ENCODE measurements at places on chromosomes 2 and 18.

GRCh38 chr2:226792155-226792881 lies 7.3 kb downstream of the IRS1 start:
- no peak for DNase-seq

DNA sequence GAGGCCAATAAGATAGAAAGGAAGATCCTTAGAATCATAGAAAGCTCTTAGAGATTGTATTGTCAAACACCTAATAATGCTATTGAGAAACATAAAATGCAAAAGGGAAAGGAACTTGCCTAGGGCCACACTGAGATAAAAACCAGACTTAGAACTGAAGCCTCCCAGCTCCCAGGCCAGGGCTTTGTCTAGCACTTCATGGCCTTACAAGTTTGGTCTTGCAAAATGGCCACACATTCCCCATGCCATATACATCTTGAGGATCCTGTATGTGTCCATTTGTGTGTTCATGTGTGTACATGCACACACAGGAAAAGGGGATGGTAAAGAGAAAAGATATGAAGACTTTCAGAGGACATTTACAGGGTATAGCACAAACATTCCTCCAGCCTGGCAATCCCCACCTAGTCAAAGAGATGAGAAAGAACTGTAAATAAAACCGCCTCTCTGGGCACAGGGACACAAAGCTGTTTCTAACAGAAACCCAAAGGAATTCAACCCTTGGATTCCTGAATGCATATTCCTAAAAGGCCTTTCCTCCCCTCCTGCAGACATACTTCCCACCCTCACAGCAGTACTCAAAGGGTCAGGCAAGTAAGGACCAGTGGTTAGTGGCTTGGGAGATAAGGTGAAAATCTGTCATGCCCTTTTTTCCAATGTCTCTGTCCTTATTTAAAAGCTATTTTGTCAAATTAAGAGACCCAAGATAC lies 99.7 kb upstream of the KLHL29 start:
- DNase-seq, result no peak

DNA sequence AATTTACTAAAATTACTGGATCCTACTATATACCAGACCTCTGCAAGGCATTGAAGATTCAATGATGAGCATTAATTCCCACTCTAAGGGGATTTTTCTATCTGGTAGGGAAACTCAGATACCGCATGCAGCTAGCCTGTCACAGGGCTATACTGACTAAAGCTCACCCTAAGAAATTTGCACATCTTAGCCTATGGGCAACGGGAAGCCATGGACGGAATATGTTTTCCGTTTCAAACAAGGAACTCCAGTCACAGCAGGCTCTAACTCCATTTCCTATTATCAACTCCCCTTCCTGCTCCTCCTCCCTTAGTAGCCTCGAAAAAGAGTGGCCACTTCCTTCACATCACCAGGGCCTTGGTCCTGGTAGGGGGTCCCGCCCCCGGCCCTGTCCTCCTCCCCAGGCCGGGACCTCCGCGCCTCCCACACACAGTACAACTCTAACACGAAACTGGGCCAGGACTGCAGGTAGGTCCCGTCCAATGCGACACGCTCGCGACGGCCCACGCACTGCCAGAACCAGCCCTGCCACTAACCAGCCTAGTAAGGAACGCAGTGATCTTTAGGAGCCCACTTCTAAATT lies 659 bp upstream of the COX5B start:
- DNase-seq, result no peak

DNA sequence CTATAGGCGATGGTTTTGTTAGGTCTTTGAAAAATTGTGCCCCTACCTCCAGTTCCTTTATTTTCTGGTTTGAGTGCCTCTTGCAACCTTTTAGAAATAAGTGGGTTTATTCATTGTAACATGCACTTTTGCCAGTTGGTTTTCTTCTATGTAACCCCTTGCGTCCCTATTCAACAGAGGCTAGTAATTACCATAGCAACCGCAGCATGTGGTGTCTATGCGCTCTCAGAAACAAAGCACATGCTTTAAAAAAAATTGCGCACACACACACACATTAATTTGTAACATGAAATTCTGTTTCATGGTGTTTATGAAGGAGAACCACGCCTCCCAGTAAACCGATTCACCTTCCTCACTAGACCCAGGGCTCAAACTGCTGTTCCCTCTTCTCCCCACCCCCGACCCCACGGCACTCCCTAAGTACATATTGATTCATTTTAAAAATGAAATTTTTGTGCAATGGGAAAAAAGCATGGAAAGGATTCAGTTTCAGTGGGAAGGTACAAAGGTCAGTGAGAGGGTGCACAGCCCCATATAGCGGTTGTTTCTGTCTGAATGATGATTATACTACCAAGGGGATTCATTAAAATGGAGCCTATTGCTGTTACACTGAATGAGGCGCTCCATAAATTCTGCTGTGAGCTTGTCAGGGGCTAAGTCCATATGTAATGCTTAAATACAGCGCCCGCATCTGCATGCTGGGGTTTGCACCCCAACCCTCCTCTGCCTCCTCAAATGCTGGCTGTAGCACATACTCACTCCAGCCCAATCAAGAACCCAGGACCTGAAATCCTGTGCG lies 206.9 kb downstream of the ICOS start:
- no peak for DNase-seq

DNA sequence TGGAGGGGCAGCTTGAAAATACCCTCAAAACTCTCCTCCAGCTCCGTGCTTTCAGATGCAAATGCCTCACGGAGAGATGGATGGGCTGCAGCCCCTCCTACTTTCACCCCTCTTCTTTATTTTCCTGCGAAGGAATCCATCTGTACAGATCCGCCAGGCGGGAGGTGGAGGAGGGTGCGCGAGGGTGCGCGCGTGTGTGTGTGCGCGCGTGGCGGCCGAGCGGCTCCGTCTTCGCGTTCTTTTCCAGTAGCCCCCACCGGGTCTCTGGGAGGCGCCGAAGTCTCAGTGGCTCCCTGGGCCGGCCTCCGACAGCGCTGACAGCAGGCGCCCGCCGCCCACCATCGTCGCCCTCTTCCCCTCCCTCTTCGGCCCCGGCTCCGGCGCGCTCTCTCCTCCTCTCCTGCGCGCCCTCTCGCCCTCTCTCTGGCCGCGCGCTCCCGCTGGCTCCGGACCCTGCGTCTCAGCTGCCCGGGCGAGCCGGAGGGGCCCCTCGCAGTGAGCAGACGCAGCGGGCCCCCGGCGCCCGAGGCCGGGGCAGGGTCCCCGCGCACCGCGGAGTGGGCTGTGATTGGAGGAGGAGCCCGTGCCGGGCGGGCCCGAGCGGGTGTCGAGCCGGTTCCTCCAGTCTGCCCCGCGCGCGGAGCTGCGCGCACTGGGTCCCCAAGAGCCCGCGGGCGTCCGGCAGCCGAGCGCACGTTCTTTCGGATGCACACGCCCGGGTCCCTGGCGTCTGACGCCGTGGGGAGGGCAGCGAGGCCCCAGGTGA lies at the start of gene CDH7:
TSS of gene CDH7 (plus strand) at position 624 of the 766 bp plus-strand sequence. CDS start 11,831 bp downstream, outside the sequence.
- no peak for DNase-seq

GRCh38 chr2:170524828-170525565 lies 190.1 kb upstream of the SP5 start:
- DNase-seq, result no peak
